ENCODE measurements at places on chromosomes 4 and X.
A peak's percentile ranks its signal among the peaks of the same experiment; 100 is the strongest.

- H3K27ac ChIP-seq: no peak overlapping the region
- H3K27me3 ChIP-seq: no peaks in the 10 kb centered on the region
- no peak for DNase-seq
- H3K4me3 ChIP-seq: no peak overlapping the region
These were observed 421.3 kb downstream of the BCOR start for GRCh38 chrX:39676434-39676833.

DNA sequence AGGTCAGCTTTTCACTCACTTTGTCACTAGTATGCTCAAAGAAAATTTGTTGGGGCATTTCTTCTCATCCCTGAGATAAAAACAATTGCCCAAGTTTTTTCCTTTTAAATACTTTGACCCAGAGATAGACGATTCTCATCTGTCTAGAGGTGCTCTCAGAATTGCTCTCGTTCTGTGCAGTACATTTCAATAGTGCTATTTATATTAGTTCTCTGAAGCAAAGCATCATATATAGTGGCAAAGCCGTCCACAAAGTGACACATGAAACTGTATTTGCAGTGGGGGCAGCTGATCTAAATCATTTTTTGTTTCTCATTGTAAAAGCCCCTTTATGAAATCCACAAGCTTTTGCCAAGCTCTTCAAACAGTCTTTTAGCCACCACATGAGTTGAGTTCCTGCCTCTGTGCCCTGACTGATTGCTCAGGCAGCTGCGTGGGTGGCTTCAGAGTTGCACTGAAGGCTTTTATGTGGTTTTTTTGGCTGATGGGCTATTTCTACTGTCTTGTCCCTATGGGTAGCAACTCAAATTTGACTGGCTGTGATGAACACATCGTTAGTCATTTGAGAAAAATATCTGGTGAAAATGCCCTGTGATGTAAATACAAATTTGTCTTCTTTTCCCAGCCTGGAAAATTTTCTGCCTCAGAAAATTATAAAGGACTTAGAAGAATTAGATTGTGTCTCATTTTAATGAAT is 119.1 kb upstream of the OTUD4 start:
- DNase-seq: peak; percentile 9
- no peak overlapping the region for H3K27ac ChIP-seq
- H3K27me3 ChIP-seq: no peaks in the 10 kb centered on the region
- no peaks in the 10 kb centered on the region for H3K36me3 ChIP-seq
- peaks cover 12% of the 10 kb centered on the region for H3K4me1 ChIP-seq

- H3K4me1 ChIP-seq: no peaks in the 10 kb centered on the region
- no peak overlapping the region for H3K27ac ChIP-seq
- DNase-seq: no peak
- no peaks in the 10 kb centered on the region for H3K27me3 ChIP-seq
These were observed 52.8 kb downstream of the PDLIM5 start for GRCh38 chr4:94504545-94504944.

- no peaks in the 10 kb centered on the region for H3K36me3 ChIP-seq
- no peak overlapping the region for H3K4me3 ChIP-seq
- no peak for DNase-seq
- no peak overlapping the region for H3K27ac ChIP-seq
These were observed 10.9 kb upstream of the TMPRSS11D start for GRCh38 chr4:67894659-67895058.

DNA sequence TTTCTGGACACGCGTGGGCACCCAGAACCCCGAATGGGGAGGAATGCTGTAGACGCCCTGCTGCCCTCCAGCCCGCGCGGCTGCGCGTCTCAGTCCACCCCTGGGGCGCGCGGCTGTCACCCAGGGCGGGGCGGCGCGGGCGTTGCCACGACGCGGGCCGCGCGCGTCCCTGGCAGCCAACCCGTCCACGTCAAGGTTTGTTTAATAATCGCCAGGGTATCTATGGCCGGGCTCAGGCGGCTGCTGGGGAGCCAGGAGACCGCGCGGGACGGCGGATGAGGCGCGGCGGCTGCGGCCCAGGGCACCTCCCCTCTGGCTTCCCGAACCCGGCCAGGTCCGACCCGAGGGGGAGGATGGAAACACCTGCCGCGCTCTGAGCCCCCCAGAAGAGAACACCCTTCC is at the start of gene SPATA18:
Gene SPATA18 (plus strand): TSS at position 92 of the 402 bp plus-strand sequence. CDS start 401 bp downstream, outside the sequence.
- no peaks in the 10 kb centered on the region for H3K36me3 ChIP-seq
- peak within 1 kb of the TSS; percentile 19 for H3K4me3 ChIP-seq
- peaks cover 9% of the 10 kb centered on the region for H3K4me1 ChIP-seq
- DNase-seq: no peak
- H3K27ac ChIP-seq: no peak within 1 kb of the TSS
- H3K27me3 ChIP-seq: peaks cover 20% of the 10 kb centered on the region

DNA sequence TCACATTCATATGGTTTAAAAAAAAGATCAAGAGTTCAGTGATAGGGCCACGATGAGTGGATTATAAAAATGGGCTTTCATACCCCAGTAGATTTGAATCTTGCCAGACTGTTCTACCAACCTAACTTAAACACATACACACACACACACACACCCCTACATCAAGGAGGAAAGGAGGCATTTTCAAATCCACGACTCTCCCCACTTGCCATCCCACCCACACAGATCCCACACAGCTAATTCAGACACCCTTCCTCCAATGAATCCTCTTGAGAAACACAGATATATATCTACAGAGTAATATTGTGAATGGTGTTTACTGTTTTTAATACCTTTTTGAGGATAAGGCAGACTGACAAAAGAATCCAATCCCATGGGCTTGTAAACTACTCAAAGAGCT is 16.8 kb downstream of the SUPT20HL1 start:
- no peak overlapping the region for H3K27ac ChIP-seq
- no peaks in the 10 kb centered on the region for H3K36me3 ChIP-seq
- no peak for DNase-seq
- H3K27me3 ChIP-seq: peaks cover 6% of the 10 kb centered on the region
- H3K4me1 ChIP-seq: no peaks in the 10 kb centered on the region

- H3K36me3 ChIP-seq: no peaks in the 10 kb centered on the region
- no peaks in the 10 kb centered on the region for H3K4me1 ChIP-seq
- DNase-seq: no peak
- no peaks in the 10 kb centered on the region for H3K27me3 ChIP-seq
- no peak overlapping the region for H3K27ac ChIP-seq
These were observed 1382.3 kb downstream of the RAPGEF2 start for GRCh38 chr4:160485071-160485687.

DNA sequence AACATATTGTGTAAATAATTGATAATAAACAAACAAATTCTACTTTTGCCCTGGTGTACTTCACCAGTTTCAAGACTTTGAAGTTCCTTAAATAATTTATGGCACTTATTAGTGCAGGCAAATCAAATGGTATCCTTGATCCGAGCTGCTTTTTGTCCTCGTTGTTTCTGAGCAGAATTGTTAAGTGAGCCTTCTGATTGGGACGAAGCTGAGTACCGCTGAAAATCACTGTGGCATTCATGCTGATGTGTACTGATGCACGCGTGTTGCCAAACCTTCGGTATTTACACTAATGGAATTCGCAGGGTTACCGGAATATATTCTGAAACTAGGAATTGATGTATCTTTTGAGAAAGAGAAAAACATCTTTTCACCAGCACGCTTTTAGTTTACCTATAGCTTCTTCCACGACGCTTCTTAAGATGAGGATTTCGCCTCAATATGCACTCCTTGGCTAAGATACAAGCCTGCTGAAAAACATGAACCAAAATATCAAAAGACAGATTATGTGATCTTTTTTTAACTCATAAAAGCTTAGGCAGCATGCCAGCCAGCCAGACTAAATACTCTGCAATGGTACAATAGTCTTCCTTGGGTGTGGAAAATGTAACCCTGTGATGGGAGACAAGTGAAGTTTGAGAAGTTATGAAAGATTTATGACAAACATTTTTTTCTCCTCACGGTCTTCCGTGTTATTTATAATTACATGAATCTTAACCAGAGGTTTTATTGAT is 48.9 kb upstream of the TENM3 start:
- DNase-seq: no peak
- no peaks in the 10 kb centered on the region for H3K27me3 ChIP-seq
- H3K4me1 ChIP-seq: no peaks in the 10 kb centered on the region
- no peak overlapping the region for H3K27ac ChIP-seq

DNA sequence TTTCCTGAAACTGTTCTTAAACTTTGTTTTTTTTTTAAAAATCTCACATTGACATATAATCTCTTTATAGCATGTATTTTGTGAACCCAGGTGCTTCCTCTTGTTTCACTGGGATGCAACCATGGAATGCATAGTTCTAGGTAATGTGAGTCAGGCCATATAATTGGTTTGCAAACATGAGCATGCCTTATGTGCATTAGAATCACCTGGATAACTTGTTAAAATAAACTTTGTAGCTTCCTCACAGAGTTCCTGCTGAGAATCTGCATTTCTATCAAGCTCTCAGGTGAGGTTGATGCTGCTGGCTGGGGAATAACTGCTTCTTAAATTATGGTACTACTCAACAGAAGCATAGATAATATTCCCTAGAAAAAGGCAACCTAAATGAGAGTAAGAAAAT is 940.3 kb upstream of the LCORL start:
- H3K4me3 ChIP-seq: no peak overlapping the region
- H3K4me1 ChIP-seq: no peaks in the 10 kb centered on the region

DNA sequence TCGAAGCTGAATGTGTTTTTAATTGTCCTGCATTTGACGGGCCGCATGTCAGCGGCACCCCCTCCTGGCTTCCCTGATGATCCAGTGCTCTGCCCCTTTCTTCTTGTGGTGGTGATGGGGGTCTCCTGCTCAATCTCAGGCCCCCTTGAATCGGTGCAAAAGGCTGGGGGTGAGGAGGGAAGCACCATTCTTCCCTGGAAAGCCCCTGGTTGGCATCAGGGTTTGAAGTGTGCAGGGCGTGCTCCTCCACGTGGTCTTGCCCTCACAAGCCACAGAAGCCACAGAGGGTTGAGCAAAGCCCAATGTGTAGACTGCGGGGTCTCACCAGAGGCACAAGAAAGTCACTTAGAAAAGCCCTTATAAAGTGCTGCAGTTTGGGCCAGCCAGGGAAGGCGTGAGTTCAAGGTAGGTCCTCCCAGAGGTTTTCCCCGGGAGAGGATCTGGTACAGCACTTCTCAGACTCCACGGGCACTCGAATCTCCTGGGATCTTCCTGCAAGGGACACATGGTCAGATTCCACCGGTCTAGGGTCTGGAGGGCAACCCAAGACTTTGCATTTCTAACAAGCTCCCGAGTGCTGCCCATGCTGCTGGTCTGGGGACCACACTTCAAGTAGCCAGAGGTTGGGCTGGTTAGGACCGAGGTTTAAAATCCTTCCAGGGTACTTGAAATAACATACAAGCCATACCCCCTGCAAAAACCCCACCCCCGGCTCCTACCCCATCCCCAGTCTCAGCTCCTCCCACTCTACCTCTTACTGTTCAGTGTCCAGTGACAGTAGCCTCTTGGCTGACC is 35.1 kb downstream of the PSAPL1 start:
- H3K36me3 ChIP-seq: no peaks in the 10 kb centered on the region
- H3K4me3 ChIP-seq: no peak overlapping the region
- DNase-seq: no peak
- no peak overlapping the region for H3K27ac ChIP-seq
- peaks cover 25% of the 10 kb centered on the region for H3K27me3 ChIP-seq
- no peaks in the 10 kb centered on the region for H3K4me1 ChIP-seq

DNA sequence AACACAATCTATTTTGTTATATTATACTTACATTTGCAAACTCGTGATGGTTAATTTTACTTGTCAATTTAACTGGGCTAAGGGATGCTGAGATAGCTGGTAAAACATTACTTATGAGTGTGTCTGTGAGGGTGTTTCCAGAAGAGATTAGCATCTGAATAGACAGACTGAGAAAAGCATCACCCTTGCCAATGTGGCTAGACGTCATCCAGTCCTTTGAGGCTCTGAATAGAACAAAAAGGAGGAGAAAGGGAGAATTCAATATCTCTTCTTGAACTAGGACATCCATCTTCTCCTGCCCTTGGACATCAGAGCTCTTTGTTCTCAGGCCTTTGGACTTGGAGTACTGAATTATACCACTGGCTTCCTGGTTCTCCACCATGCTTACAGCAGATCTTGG is 154.6 kb downstream of the EPHA5 start:
- H3K4me3 ChIP-seq: no peak overlapping the region
- H3K27me3 ChIP-seq: no peaks in the 10 kb centered on the region
- no peak for DNase-seq
- H3K27ac ChIP-seq: no peak overlapping the region

DNA sequence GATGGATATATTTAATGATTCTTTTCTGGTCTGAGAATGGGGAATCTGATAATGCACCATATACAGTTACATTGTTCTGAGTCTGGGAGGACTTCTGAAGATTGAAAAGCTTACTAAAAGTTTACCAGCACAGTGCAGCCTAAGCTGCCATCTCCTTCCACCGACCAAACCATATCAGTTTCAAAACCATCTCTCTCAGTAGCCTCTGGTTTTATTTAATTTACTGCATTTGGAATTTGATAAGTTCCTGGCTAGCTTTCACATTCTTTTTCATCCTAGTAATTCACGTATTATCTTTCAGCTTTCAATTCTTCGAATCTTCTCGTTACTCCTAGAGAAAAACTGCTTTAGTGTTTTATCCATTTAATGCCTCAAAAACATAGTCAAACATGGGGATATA is 181.4 kb upstream of the HCCS start:
- H3K27me3 ChIP-seq: no peaks in the 10 kb centered on the region
- no peaks in the 10 kb centered on the region for H3K4me1 ChIP-seq
- no peaks in the 10 kb centered on the region for H3K36me3 ChIP-seq
- no peak overlapping the region for H3K4me3 ChIP-seq

DNA sequence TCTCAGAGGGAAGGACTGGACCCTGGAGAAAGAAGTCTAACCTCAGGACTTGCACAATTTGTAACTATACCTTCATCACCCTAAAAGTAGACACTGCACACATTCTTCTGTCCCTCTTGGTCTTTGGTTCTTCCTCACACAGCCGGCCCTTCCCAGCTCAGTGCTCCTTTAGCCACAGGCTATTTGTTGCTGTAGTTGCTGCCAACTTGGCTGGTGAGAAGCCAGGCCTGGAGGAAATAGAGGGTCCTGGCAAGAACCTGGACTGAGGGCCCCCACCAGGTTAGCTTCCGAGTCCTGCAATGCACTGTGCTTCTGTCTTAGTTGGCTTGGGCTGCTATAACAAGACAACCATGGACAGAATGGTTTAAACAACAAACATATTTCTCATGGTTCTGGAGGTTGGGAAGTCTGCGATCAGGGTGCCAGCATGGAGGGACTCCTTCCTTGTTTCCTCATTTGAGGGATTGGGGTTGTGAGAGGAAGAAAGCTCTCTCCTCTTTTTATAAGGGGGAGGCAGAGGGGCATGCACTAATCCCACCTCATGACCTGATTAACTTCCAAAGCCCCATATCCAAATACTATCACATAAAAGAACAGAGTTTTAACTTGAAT is 4.4 kb upstream of the FGF5 start:
- no peak overlapping the region for H3K27ac ChIP-seq
- no peak for DNase-seq
- H3K4me1 ChIP-seq: peaks cover 13% of the 10 kb centered on the region
- peaks cover 39% of the 10 kb centered on the region for H3K27me3 ChIP-seq
- H3K36me3 ChIP-seq: no peaks in the 10 kb centered on the region

- DNase-seq: no peak
- no peak overlapping the region for H3K4me3 ChIP-seq
- no peaks in the 10 kb centered on the region for H3K4me1 ChIP-seq
These were observed 30.5 kb upstream of the NAP1L5 start for GRCh38 chr4:88728146-88728545.
